ENCODE measurements at places on chromosomes 4 and X.

DNA sequence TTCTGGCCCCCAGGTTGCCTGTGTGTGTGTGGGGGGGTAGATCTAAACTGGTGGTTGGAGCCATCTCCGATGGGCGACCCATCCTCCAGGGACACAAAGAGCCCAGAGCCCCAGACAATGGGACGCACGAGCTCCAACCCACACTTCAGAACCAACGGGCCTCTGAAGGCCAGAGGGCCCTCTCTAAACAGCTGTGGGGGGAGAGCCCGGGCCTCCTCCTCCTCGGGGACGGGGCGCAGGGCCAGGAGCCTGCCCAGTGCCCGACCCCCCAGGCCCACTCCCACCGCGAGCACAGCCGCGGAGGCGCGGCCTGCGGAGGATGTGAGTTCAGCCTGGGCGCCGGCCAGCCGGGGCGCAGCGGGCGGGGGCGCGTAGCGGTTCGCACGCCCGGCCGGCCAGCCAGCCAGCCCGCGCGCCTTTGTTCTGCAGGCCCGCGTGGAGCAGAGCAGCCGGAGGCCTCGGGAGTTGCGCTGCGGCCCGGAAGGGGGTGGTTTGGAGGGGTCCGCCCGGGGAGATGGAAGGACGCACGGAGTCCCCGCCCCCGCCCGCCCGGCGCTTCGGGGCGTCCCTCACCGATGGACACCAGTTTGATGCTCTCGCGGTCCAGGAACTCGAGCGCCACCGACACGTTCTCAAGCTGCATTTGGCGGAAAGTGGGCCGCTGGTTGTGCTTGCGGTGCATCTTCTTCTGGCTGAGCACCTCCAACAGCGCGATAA lies 4.0 kb downstream of the FLNA start:
- DNase-seq = no peak

GRCh38 chr4:7674706-7675105 lies 240.0 kb upstream of the PSAPL1 start:
- DNase-seq = no peak

- DNase-seq = peak; percentile 73
Observed at GRCh38 chrX:103918050-103918449, 44.4 kb upstream of the TMSB15B start.

DNA sequence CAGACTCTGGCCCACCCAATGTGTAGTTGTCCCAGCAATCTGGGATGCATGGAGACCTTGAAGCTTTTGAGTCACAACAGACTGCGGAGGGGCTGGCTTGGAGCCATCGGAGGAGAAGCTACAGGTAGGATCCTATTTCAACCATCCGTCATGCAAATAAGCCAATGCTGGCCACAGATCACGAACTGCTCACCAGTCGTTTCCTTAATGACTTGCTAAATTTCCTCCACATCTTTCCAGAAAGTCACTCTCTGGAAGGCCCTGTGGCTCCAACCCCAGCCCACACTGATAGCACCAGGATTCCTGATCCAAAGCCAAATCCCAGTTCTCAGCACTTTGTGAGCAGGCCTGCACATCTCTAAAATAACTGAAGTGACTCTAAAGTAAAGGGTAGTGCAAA lies 321.3 kb downstream of the RAB28 start:
- DNase-seq = peak; percentile 53

DNA sequence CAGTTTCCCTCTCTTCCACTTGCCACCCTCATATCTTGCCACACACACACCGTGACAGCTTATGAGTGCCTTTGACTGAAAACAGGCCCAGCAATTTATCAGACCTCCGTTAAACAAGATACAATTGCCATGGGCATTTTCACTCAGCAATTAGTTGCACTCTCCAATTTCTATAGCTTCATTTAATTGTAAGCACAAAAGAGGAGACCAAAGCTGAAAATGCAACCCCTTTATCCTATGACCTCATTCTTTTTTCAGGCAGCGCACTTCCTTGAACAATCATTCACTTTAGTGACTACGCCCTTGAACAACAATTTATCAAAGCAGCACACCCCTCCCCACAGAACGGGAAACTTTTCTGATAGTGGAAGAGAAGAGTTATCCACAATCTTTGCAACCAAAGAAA lies 4.1 kb downstream of the POF1B start:
- DNase-seq = no peak

DNA sequence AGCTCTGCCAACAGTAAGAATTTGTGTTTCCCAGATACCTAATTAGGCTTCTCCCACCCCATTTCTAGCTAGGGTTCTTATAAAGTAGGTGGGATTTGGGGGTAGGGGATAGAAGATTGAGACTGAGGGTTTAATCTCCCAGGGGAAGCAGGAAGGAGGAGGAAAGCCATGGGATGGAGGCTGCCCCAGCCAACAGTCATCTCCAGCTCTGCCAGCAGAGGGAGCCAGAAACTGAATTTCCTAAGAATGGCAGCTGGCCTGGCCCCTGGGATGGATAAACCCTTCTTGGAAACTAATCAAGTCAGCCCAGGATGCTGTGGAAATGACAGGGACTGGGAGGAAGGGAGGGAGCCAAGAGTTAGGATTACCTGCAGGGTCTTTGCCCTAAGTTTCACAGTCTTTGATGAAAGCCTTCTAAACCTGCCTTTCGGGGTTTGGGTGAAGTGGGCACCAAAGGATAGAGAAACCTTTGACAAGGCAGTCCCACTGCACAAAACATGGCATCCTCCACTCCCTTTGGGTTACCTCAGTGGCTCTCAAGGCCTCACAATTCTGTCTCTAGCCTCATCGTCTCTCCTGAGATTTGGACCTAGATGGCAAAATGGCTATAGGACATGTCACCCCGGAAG lies 6.7 kb upstream of the ERCC6L start:
- peak; percentile 60 for DNase-seq

GRCh38 chrX:2371026-2371711 lies 129.6 kb downstream of the DHRSX start:
- DNase-seq = peak; percentile 9

GRCh38 chr4:182189103-182189878 lies 53.9 kb upstream of the TENM3 start:
- peak; percentile 98 for DNase-seq

GRCh38 chr4:2043396-2044118 lies 15.6 kb upstream of the NAT8L start:
- no peak for DNase-seq

DNA sequence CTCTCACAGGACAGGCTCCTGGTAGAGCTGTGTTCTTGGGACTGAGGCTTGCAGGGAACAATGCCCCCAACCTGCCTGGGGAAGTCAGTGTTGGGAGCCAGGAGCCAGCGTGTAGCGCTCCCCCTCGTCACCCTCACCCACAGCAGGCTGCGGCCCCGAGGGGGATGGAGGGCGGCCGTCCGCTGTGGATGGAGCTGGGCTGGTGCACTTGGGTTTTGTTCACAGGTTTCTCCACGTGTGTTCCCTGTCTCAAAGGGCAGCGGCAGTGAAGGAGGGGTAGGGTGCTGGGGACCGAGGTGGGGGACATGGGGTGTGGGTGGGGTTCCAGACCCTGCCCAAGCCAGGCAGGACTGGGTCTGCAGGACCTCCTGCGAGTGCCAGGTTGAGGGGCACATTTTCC lies 69.1 kb downstream of the RGS12 start:
- no peak for DNase-seq

GRCh38 chr4:128521156-128521555 lies 233.5 kb upstream of the PGRMC2 start:
- peak; percentile 56 for DNase-seq

DNA sequence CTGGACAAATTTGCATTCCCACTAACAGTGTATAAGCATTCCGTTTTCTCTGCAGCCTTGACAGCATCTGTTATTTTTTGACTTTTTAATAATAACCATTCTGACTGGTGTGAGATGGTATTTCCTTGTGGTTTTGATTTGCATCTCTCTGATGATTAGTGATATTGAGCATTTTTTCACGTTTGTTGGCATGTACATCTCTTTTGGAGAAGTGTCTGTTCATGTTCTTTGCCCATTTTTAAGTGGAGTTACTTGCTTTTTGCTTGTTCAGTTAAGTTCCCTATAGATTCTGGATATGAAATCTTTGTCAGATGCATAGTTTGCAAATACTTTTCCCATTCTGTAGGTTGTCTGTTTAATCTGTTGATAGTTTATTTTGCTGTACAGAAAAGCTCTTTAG lies 68.8 kb downstream of the ADAMTS3 start:
- no peak for DNase-seq

DNA sequence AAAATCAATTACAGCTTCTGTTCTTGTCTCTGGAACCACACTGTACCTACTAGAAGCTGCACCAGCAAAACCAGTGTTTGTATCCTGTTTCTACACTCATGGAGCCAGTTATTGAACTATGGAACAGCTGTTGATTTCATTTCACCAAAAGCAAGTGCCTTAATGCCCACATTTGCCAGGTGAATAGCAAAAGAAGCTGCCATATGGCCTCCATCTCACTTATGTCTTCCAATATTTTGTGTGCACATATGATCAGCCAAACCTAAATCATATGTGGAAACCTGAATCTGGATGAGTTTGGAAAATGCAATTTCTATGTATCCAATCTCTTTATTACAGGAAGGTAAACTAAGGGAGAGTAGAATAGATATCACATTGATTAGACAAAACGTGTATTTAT lies 415.8 kb upstream of the GRID2 start:
- no peak for DNase-seq

- no peak for DNase-seq
Observed at GRCh38 chrX:11755724-11756123, 2.3 kb upstream of the MSL3 start.

- no peak for DNase-seq
Observed at GRCh38 chr4:88960576-88960975, 96.4 kb downstream of the FAM13A start.

GRCh38 chrX:119692191-119693039 lies 553 bp downstream of the SEPTIN6 start:
- peak; percentile 45 for DNase-seq

DNA sequence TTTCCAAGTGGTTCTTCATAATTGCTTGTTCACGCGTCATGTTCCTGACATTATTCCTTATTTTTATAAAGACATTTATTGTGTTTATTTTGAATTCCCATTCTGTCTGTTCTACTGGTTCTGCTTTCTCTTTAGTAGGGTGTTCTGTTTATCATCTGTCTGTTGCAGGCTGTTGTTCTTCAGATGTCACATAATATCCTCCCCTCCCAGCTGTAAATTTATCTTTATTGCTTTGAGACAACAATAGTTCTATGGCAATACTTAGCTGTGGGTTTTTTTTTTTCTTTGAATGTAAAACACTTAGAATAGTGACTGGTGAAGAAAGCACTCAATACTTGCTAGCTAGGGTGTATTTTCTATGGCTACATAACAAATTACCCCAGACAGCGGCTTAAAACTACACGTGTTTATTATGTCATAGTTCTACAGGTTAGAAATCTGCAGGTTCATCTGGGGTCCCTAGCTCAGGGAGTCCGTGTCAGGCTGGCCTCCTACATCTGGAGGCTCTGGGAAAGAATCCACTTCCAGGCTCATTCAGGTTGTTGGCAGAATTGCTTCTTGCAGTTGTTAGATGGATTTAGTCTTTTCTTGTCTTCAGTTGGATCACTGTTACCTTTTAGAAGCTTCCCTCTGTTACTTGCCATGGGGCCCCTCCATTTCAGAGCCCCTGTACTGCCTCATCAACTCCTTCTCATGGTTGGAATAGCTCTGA lies 63.4 kb upstream of the ENPEP start:
- no peak for DNase-seq

DNA sequence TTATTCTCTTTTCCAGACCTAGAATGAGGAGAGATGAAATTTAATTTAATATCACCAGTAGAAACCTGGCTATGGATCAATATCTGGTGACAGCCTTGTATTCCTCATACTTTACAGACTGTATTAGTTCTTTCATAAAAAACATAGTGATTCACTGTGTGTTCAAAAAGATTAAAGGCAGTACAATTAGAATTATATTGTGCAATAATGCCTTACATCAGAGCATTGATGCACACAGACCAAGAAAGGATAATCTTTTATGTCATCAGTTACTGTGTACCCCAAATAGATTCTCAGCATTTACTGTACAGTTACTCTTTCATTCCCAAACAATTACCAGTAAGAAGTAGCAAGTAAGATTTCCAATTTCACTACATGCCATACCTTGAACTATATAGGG lies 260.5 kb upstream of the ANXA10 start:
- no peak for DNase-seq

DNA sequence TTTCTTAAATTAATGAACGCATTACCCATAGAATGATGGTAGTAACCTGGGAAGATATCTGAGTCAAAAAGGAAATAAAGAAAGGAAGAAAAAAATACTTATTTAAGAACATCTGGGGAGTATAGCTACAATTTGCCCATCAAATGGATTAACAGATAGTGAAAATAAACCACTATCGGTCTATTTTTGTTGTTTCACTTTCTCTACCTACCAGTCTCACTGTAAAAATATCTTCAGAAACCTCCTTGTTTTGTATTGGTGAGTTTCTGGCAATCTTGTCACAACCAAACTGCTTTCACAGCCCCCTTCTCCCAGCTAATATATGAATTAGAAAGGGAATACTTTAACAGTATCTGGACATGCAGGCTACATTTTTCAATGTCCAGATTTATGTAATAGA lies 783.5 kb downstream of the STPG2 start:
- no peak for DNase-seq

DNA sequence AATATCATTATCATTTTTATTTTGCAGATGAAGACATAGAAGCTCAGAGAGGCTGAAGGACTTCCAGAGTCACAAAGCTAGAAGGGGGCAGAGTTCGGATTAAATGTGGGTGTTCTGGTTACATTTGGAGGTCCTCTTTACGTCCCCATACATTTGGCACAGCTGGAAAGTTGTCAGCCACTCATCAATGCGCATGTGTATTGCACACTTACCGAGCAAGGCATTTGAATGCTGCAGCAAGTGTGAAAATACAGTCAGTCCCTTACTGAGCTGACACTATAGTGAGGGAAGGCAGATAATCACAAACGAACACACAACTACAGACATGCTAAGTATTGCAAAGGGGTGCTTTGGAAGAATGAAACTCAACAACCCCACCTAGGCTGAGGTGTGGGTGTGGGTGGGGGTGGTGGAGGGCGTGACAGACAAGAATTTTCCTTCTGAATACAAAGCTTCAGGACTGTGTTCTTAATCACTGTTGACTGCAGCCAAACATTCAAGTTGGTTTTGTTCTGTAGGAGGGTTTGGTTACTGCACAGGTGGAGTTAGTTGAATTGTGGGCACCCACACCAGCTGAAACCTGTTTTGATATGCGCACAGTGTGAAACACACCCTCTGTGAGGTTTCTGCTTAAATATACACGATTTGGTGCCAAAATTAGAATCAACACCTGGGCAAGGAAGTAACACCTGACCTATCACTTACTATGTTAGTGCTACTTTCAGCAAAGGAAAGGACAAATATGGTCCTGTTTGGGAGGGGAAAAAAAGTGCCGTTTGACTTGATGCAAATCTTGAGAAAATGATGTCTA lies 72.4 kb downstream of the COQ2 start:
- no peak for DNase-seq

- DNase-seq = no peak
Observed at GRCh38 chr4:111635646-111636045, 509.6 kb upstream of the FAM241A start.

Data from fibroblast of upper back skin (primary cell).